Stimulated activated CD8-positive, alpha-beta memory T cell treated with anti-CD3 and anti-CD28 coated beads, Interleukin-7, amount 100 ng/mL, for 4 hours (primary cell): ENCODE measurements at places on chromosomes 5 and 9.

DNA sequence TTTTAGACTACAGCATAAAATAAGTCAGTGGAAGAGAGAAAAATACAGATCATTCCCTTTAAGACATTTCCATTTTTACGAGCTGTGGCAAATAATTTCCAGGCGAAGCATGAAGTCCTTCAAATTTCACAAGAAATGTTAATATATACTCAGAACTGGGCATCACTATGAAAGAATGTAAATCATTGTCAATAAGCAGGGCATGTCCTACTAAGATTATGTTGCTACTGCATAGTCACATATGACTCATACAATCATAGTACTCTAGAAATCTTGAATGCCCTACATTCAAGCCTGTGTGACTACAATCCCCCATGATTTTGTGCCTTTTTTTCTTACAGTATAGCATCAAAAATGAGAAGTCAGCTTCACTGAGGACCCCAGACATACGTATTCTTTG lies 485.2 kb upstream of the FTMT start:
- no peak for DNase-seq

DNA sequence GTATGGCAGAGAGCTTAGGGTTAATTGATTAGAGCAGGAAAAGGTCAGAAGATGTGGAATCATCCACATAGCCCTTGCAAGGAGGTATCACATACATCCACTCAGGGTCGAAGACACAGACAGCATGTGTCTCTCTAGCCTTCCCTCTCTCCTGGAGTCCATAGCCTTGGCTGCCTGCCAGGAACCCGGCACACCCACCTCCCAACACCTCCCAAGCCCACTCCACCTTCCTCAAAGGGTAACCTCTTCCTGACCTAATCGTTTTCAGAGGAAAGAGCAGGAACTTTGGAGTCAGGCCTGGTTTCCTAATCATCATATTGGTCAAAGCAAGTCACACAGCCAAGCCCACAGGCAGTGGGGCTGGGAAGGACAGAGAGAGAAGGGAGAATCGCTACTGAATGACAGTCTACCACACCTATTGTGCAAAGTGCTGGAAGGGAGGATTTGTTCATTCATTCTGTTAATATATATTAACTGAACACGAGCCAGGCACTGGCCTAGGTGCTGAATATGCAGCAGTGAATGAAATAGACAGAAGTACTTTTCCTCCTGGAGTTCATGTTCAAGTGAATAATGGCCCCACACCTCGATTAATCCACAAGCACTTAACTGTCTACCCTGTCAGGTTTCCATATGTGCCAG lies 107.8 kb downstream of the KCNIP1 start:
- DNase-seq = no peak

DNA sequence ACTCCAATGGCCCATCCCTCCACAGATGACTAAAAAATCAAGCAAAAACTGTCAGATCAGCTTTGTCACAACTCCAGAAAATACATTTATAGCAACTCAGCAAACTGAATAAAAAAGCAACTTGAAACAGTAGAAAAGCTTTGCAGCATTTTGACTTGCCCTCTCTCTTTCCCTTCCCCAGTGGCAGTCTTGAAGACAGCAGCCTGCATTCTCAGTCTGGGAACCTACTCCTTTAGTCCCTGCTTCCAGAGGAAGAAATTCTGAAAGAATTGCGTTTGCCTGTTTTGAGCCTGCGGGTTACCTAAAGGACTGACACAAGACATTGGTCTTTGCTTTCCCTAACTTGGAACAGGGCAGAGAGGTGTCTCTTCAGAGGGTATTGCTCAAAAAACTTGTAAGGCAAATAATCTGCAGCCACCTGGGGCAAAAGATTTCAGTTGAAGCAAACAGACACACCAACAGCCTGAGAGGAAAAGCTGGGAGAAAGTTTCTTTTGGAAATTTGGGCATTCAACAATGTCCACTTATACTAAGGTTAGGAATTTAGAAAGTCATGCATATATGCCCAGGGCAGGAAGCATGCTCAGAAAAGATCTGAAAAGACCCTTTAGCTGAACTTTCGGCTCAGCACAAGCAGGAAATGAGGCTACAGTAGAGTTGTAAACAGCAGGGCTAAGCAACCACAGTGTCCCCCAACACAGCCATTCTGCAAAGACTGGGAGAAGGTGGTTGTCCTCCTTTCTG lies 15.2 kb upstream of the SLC35D2 start:
- no peak for DNase-seq

DNA sequence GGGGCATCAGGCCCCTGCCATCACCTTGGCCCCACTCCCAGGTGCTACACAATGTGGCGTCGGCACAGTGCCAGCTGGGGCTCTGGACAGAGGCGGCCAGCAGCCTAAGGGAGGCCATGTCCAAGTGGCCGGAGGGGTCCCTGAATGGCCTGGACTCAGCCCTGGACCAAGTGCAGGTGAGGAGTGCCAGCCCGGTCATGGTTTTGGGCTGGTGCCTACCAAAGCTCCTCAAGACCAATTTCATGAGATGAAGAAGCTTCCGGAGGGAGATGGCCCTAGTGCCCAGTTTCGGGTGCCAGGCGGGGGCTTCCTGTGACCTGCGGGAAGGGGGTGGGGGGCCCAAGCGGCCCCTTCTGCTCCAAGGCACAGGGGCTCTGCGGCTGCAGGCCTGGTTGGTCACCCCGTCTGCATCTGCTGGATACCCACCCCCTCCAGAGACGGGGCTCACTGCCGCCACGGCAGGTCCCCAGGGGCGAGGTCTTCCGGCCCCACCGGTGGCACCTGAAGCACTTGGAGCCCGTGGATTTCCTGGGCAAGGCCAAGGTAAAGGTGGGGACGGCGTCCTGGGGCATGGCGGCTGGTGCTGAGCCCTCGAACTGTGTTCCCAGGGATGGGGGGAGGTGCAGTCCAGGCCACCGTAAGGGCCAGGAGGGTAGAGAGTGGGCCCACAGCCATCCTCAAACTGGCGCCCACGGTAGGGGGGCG lies 5.8 kb downstream of the NOXA1 start:
- no peak for DNase-seq

- DNase-seq = no peak
These were observed 3.9 kb downstream of the KYAT1 start for GRCh38 chr9:128877852-128878251.

DNA sequence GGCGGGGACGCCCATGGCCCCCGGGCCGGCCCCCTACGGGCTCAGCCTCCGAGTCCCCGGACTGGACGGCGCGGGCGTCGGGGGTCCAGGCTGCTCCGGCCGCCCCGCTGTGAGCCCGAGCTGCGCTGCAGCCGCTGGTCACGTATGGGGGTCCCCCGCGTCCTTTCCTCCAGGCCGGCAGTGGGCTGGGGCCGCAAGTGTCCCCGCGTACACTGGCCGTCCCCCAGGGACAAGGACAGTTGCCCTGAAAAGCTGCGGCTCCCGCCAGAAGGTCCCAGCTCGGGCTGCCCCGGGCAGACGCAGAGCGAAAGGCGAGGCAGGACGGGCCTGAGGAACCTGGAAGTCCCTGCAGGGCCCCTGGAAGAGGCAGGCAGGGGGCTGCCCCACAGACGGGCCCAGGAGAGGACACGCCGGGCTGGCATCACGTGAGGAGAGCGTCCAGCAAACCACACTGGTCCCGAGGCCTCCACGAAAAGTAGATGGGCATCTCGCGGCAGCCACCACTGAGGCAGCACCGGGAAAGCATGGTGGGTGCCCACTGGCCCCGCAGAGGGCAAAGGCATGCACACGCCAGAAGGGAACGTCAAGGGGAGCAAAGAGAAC lies 3.3 kb upstream of the NKD2 start:
- DNase-seq = no peak

GRCh38 chr9:8659108-8659507 lies 859.5 kb upstream of the DMAC1 start:
- no peak for DNase-seq

DNA sequence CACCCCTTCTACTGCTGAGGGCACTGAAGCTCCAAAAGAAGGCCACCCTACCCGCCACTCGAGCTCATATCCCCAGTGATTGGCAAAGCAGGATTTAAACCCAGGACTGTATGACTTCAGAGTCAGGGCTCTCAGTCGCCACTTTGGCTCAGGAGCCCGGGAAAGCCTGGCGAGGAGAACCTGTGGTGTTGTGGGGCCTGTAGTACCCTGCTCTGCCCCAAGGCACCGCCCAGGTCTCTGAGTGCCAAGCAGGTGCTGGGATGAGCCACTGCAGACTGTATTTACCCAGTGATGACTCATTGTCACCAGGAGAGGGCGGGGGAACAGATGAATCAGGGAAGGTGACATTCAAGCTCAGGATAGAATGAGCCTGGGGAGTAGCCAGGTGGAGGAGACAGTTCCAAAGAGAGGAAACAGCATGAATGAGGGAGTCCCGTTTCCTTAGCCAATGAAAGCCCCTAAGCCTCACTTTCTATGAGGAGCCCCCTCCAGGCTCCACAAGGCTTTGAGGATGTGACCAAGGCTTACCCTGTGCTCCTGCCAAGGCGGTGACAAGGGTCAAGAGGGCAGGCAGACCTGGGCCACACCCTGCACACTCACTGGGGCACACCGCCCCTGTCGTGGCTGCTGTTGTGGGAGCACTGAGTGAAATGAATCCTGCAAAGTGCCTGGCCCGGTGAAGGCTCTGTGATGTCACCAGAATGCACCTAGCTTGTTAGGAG lies 17.8 kb upstream of the DPM2 start:
- DNase-seq = peak; percentile 90

DNA sequence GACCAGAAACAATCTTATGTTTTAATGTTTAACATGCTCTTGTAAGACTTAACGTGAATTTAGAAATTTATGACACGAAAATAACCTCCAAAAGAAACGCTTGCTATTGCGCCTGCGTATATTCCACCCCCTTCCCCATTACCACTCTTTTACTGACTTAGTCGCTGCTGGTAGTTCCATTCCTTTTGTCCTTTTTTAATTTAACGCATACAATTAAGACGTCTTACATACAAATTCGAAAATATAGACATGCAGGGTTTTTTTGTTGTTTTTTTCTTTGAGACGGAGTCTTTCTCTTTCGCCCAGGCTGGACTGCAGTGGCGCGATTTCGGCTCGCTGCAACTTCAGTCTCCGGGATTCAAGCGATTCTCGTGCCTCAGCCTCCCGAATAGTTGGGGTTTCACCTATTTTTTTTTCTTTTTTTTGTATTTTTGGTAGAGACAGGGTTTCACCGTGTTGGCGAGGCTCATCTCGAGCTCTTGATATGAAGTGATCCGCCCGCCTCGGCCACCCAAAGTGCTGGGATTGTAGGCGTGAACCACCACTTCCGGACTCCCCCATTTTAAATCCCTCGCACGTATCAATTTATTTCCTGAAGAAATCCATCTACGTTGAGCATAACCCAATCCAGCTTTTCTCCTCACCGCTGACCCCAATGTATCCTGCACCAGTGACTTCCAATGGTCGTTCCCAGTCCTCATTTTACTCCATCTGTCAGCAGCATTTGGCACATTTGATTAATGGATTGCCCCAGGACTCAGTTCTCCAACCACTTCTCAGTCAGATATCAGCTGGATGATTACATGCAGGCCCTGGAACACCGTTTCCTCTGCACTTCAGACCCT lies 684 bp upstream of the MED7 start:
- peak; percentile 43 for DNase-seq

DNA sequence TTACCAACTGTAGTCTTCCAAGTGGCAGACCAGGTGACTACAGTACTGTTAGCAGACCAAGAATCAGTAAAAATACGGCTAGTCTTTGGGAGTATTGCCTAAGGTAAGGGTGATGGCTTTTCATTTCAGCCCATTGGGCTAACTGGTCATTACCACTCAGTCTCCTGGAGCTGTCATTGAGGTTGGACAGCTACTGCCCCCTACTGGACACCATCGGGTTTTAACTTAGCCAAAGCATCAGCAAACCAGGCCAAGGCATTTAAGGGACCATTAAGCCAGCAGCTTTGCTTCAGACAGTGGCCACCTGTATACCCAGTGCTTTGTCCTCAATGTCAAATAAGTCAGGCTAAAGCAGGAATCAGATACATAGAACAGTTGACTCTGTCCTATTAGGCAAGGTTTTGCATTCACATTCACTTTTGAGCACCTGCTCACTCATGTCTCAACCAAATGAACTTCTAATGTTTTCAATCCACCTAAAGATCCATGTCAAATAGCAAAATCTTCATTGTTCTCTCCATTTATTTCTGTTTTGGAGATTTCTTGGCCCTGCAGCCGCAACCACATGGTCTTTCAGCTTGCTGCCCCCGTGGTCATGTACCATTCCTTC lies 117.2 kb downstream of the INVS start:
- peak; percentile 19 for DNase-seq

GRCh38 chr9:18766989-18767550 lies 265.9 kb downstream of the SAXO1 start:
- DNase-seq = no peak

- DNase-seq = no peak
These were observed 13.8 kb downstream of the INVS start for GRCh38 chr9:100112677-100113336.

DNA sequence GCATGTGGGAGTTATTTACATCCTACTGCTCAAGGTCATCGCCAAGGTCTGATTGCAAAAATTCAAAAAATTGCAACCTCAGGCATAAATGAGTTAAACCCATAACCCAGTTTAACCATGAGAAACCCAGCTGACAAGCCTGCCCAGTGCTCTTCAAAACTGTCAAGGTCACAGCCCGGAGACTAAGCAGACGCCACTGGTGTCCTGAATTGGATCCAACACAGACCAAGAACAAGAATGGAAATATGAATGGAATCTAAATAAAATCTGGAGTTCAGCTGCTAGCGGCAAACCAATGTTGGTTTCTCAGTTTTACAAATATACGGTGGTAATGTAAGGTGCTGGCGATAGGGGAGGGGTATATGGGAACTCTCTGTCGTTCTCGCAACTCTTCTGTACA lies 201.5 kb upstream of the MVB12B start:
- DNase-seq = no peak

DNA sequence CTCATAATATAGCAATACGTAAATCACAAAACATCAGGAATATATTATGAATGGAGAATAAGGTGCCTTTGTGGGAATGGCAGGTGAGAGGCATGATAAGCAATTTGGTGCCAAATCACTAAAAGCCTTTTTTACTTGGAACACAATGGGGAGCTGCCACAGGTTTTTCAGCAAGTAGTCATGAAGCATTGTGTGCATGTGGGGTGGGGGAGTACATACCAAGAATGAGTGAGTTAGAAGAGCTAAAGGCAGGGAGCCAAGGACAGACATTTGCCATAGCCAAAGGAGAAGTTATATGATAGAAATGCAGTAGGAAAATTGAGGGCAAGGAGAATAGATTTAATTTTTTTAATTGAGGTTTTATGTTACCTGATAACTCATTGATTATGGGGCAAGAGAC lies 445.0 kb upstream of the SMC2 start:
- DNase-seq = no peak
